ENCODE measurements at places on chromosomes 11 and 22.

- no peak for DNase-seq
Observed at GRCh38 chr11:72333661-72334060, 89.7 kb upstream of the PHOX2A start.

DNA sequence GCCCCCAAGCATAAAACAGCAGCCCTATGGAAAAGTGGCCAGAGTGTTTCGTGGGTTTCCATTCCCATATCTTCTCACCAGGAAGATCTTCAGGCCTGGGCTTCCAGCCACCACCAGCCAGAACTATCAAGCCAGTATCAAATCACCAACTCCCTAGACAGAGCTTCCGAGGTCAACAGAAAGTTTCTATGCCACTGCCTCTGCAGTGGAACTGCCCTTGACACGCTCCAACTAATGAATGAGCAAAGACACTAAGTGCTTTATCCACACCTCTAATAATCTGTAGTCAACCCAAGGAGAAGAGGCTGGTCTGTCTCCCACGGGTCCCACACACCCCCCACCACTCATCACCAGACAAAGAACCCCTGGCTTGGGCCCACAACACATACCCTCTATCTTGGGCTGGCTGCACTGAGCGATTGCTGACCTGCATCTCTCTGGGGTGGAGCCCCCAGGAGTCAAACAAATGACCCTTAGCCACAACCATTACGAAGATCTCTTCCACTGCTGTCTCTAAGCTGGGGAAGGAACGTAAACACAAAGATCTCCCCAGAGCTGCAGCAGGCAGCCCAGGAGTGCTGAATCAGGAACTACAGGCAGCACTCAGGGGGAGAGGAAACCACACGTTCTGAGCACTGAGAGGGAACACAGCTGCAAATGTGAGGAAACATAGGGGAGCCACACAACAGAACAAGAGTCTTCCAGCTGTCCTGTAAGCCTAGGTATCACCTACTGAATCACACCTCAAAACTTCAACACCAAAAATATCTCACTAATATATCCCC lies 9.7 kb downstream of the OR5AN1 start:
- no peak for DNase-seq

DNA sequence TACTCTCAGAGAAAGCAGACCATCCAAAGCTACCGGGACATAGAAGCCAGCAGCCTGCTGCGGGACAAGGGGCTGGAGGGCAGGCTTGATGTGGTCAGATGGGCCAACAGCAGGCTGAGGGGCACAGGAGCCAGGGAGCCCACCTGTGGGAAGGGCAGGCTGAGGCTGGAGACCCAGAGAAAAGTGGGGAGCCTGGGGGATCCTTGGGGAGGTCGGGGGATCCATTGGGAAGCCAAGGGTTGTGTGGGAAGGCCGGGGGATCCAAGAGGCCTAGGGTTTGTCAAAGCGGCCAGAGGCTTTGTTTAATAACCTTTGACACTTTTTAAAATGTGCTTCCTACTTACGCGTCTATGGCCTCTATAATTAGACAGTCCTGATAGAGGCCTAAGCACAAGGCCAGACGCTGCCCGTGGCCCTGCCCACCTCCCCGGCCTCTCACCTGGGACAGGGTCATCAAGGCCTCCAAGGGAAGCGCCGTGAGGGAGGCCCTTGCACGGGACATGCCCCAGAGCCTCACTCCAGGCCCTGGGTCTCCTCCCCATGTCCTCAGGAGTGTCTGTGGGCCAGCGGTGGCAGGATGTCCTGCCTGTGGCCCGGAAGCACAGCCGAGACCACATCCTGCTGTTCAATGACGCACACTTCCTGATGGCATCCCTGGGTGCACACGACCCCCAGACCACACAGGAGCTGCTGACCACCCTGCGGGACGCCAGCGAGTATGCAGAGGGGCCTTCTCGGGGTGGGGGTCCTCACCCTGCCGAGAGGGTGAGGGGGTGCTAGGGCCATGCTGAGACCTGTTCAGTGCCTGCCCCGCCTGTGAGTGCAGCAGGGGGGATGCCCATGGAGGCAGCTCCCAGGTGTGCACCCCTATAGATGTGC lies 8.6 kb upstream of the GTSE1 start:
- DNase-seq, result peak; percentile 68

GRCh38 chr11:11522591-11522990 lies 99.2 kb downstream of the GALNT18 start:
- no peak for DNase-seq

DNA sequence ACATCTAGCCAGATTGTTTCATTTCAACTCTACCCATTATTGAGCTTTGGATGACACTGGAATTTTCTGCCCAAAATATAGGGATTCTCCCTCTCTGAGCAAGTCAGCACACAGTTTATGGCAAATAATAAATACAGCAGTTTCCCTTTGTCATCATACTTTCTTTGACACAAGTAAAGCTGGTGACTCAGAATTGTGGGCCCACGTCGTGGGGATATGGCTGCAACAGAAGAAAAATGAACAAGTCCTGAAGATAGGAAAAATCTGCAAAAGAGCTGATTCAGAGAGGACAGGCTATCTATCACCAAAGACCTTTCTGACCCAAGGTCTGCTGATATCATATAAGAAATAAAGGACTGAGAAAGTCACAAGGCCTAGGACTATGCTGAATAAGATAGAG lies 236.3 kb upstream of the ZC3H12C start:
- DNase-seq, result no peak

- no peak for DNase-seq
Observed at GRCh38 chr11:105368711-105369110, 229.1 kb upstream of the CARD18 start.

- DNase-seq, result no peak
Observed at GRCh38 chr11:91209306-91209705, 986.5 kb upstream of the CHORDC1 start.

DNA sequence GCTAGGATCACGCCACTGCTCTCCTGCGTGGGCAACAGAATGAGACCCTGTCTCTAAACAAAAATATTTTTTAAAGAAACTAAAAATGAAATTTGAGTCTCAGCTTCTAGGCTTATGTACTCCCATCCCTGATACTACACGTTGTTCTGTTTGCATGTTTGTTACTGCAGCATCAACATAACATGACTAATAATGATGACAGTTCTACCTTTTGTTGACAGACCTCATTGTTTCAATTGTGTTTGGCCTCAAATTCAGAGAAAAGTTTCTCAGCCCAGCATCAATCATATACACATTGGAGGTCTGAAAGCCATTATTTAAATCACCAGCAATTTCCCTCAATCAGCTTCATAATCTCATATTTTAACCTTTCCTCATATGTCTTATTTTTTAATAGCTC lies 20.8 kb downstream of the LAYN start:
- DNase-seq, result no peak

DNA sequence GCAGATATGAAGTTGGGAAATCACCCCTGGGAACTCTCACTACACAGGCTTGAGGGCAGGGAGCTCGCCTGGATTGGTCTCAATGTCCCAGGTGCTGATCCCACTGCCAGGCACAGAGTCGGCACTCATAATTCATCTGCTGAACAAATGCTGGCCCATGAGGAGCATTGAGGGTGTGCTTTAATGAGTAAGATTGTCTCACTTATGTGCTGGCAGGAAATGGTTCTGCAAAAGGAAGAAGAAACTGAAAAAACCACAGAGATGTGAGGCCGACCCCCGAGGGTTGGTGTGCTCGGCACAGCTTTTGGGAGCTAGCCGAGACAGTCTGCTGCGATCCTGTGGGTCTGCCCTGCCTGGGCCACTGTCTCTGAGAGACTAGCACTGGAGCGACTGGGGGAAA lies 9.4 kb downstream of the PLAAT2 start:
- no peak for DNase-seq

GRCh38 chr22:38222797-38223119 lies 21.0 kb downstream of the MAFF start:
- DNase-seq, result no peak

- DNase-seq, result no peak
Observed at GRCh38 chr11:118016104-118016503, 29.9 kb downstream of the IL10RA start.

GRCh38 chr11:69010964-69011623 lies 2.0 kb downstream of the MRGPRF start:
- DNase-seq, result peak; percentile 83

DNA sequence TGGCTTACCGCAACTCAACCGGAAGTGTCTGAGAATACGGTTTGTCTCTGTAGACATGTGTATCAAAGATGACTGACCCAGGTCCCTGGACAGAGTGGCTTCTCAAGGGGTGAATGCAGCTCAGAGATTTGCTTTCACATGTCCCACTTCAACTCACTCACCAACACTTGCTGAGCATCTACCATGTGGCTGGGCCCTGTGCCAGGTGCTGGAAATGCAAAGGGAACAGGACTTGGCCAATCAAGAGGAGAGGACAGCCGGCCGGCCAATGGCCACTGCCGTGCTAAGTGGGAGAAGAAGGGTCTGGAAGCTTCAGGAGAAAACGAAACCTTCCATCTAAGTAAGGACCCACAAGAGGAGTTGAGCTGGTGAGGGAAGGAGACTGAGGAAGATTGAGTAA lies 151.3 kb downstream of the CEP164 start:
- no peak for DNase-seq

- no peak for DNase-seq
Observed at GRCh38 chr11:108003623-108004022, 5.1 kb upstream of the CUL5 start.

GRCh38 chr22:23722160-23722559 lies 28.8 kb downstream of the ZNF70 start:
- no peak for DNase-seq

GRCh38 chr11:17298302-17298701 lies 21.8 kb downstream of the NUCB2 start:
- DNase-seq, result no peak

GRCh38 chr11:11672789-11673188 lies 51.0 kb upstream of the GALNT18 start:
- DNase-seq, result no peak

DNA sequence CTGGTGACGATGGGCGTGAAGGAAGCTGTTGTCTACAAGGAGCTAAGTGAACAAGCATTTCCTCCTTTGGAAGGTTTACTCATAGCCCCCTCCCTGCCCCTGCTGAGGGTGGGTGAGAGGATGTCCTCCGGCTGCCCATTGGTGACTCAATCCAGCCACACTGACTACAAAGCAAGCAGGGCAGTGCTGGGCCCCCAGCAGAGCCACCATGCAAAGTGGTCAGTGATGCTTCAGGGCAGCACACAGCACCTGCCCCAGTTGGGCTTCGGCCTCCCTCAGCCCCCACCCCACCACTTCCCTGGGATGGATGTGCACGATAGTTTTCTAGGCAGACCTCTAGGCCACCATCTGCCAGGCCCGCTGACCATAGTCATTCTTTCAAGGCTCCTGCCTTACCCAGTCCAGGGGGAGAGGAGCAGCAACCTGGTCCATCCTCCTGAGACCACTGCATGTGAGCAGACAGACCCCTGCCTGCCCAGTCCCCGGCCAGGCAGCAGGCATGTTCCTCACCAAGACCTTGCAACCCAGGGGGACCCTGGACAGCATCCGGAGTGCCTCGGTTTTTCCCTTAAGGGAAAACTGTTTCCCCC lies 125.1 kb downstream of the BCR start:
- DNase-seq, result no peak

GRCh38 chr22:32583074-32583682 lies 108.6 kb downstream of the FBXO7 start:
- no peak for DNase-seq

DNA sequence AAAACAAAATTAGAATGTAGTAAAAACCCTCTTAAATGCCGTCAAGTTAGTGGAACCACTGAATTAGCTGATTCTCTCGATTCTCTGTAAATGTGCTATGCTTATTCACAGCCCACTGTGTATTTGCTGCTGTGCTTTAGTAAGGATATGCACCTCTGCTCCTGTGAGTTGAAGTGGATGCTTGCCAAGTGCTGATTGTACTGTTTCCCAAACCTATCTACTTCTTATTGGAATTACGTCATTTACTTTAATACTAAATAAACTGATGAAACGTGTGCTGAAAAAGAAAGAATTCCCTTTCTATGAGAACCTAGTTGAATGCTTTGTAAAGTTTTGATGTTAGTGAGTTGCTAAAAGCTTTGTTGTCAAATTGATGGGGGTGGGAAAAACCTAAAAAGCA lies 158.4 kb downstream of the LRRC4C start:
- no peak for DNase-seq

DNA sequence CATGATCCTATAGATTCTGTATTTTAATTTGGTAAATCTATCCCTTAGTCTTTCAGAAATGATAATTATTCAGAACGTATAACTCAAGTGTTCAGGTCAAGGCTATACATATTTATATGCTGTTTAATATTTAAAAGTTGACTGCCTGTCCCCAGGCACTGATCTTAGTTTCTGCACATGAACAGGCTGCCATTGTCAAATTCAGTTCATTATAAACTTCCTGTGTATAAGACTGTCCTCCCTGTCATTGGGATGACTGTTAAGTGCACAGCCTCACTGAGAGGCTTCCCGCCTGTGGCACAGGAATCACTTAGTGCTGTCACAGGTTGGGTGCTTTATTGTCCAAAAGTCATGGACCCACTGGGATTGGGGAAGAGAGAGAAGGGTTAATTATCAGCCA lies 92.1 kb upstream of the TTC12 start:
- no peak for DNase-seq

- no peak for DNase-seq
Observed at GRCh38 chr11:111417011-111417765, 38.1 kb upstream of the POU2AF1 start.

GRCh38 chr11:97871816-97872215 lies 1148.9 kb upstream of the CNTN5 start:
- DNase-seq, result no peak

DNA sequence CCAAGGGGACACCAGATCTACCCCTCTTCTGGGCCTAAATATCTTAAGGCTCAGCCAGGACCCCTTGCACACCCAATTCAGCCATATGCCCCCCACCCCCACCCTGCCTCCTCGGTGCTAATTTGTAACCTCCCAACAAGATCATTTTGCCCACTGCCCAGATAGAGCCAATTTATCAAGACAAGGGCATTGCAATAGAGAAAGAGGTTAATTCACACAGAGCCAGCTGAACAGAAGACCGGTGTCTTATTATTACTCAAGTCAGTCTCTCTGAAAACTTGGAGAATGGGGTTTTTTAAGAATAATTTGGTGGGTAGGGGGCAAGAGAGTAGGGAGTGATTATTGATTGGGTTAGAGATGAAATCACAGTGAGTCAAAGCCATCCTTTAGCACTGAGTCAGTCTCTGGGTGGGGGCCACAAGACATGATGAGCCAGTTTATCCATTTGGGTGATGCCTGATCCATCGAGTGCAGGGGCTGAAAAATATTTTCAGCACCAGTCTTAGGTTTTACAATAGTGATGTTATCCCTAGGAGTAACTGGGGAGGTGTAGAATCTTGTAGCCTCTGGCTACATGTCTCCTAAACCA lies 9.9 kb upstream of the CAPN5 start:
- no peak for DNase-seq

DNA sequence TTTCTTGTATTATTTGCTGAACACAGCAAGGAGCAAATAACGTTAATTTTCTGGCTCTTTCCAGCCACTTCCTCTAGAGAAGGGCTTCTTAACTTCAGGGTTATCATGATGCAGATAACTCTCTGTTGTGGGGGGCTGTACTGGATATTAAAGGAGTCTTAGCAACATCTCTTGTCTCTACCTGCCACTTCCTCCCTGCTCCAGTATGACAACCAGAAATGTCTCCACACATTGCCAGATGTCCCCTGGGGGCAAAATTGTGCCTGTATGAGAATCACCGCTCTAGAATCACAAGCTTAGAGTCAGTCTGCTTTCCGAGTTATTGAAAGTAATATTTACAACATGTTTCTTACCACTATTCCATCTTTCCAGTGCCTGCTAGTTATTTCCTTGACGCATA lies 6.8 kb downstream of the JRKL start:
- DNase-seq, result no peak

Data from Right ventricle myocardium superior (tissue), 1 donor.